ENCODE measurements at places on chromosomes 6 and 20. TPM values are rescaled to one million over a fixed set of nuclear protein-coding genes. Genes with fewer than 3 reads are reported as not detected.
A peak's percentile ranks its signal among the peaks of the same experiment; 100 is the strongest.

The PLA2G7 gene
- 2.1 TPM for total RNA-seq

The COL9A1 gene
- total RNA-seq, result not detected

The CLDN20 gene
- not detected for total RNA-seq

DNA sequence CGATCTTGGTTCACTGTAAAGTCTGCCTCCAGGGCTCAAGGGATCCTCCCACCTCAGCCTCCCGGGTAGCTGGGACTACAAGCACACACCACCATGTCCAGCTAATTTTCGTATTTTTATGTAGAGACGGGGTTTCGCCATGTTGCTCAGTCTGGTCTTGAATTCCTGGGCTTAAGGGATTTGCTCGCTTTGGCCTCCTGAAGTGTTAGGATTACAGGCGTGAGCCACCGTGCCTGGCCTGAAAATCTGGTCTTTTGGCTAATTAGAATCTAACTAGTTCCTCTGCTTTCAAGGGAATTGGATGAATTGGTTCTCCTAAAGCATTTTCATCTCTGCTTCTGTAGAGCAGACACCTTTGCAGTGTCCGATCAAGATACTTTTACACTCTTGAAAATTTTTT is 51.3 kb downstream of the NCOA3 start:
- H3K27ac ChIP-seq, result no peak overlapping the region
- peaks cover 12% of the 10 kb centered on the region for H3K36me3 ChIP-seq
- DNase-seq, result no peak
- no peaks in the 10 kb centered on the region for H3K27me3 ChIP-seq
- H3K4me3 ChIP-seq, result no peak overlapping the region

DNA sequence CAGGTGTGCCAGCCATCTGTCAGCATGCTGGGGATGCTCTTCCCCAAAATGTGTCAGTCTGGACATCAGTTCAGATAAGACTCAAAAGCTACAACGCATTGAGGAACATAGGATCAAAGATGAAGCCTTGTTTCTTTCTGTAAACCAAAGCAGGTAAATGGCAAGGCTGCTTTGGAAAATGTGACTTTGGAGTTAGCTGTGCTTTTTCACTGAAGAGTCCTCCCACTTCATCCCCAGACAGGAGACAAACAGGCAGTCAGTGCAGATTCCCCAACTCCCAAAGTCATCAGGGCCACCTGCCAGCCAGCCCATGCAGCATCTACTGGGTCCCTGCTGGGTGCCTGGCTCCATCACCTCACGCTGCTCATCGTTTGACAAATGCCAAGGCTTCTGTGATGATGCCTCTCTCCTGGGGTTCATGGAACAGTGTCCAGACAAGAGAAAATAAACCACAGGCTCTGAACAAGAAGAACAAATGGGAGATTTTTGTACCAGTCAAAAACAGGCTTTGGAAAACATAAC is 205.0 kb upstream of the BTBD3 start:
- no peaks in the 10 kb centered on the region for H3K27me3 ChIP-seq
- no peak overlapping the region for H3K27ac ChIP-seq
- H3K4me1 ChIP-seq, result no peaks in the 10 kb centered on the region
- H3K36me3 ChIP-seq, result no peaks in the 10 kb centered on the region
- DNase-seq, result no peak

- peaks cover 6% of the 10 kb centered on the region for H3K4me1 ChIP-seq
- H3K27me3 ChIP-seq, result peaks cover 84% of the 10 kb centered on the region
- H3K4me3 ChIP-seq, result no peak overlapping the region
- peaks cover 7% of the 10 kb centered on the region for H3K36me3 ChIP-seq
- H3K27ac ChIP-seq, result no peak overlapping the region
Observed at GRCh38 chr6:41377071-41377470, 41.7 kb downstream of the NCR2 start.

- H3K27me3 ChIP-seq, result no peaks in the 10 kb centered on the region
- peak overlapping the region; percentile 95 for H3K27ac ChIP-seq
- no peak for DNase-seq
- peaks cover 49% of the 10 kb centered on the region for H3K36me3 ChIP-seq
- peak overlapping the region; percentile 83 for H3K4me3 ChIP-seq
Observed at GRCh38 chr6:163419413-163420288, 5.1 kb downstream of the QKI start.

DNA sequence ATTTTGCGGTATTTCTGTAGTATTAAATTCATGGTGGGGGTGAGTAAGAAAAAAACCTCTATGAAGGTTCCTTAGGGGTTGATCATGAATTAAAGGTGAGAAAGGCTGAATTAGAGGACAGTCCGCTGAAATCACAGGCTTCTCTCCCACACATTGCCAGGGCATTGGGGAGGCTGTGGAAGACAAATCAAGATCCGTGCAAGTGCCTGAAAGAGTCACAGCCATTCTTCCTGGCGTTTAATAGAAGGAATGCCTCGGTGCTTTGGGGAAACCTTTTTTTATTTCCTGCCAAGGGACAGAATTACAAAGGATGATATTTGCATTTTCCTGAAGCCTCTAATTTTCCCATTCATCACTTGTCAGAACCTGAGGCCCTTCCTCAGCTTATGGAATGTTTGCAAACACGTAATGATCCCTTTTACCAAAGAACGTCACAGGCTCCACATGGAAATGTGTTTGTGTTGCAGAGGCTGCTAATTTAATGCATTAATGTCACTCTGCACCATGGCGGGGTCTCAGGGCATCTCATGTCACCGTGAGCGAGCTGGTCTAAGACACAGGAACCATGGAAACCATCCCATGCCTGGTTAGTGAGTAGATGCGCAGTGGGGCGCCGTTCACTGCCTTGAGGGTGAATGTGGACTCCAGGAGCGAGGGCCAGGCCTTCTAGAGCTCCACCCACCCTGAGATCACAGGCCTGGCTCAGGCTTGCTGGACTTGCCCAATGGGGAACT is 185.9 kb upstream of the SULF2 start:
- peaks cover 58% of the 10 kb centered on the region for H3K4me1 ChIP-seq
- H3K27me3 ChIP-seq, result no peaks in the 10 kb centered on the region
- H3K27ac ChIP-seq, result peak overlapping the region; percentile 99

DNA sequence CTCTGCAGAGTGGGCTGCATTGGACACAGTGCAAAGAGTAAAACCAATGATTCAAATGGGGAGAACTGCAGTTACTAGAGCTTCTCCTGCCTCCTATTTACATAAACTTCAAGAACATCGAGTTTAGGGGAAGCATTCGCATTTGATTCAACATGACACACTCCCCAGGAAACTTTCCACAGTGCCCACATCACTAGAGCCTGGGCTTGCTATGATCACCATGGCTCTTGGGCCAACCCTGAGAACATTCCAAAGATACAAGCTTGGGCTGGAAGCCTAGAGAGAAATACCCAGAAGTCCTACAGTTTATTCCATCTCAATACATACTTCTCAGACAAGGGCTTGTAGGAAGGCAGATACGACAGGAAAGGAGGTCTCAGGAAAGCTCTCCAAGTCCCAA is 337.9 kb downstream of the CD83 start:
- no peak for DNase-seq
- no peaks in the 10 kb centered on the region for H3K4me1 ChIP-seq
- H3K36me3 ChIP-seq, result no peaks in the 10 kb centered on the region
- H3K27ac ChIP-seq, result no peak overlapping the region
- no peaks in the 10 kb centered on the region for H3K27me3 ChIP-seq
- no peak overlapping the region for H3K4me3 ChIP-seq

DNA sequence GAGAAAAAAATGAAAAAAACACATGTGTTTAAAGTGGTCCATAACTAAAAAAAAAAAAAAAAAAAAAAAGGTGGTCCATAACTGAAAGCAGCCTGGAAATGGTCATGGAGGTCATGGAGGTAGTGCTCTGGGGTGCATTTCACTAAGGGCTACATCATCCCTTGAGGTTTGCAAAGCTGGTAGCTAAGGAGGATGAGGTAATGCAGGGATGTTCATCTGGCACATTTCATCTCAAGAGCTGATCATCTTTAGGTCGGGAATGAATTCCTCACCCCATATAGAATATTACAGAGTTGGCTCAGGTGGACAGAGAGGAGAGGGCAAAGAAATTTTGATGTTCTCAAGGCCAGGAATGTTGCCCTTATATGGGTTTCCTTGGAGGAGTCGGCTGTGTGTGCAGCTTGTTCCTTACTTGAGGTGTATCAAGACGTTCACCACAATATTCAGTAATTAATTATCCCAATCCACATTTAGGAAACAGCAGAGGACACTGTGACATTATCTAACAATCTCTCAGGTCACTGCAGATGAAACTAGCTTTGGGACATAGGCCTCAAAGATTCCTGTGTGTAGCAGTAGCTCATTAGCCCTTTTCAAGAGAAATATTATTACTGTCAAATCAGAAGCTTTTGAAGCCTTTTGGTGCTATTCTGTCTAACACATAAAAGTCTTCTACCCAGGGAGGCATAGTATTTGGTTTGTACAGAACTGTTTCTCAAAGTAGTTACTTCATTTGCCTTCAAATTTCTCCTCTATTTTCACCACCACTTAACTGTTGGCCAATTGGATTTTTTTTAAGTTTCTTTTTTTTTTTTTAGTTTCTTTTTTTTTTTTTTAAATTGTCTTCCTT is 46.8 kb downstream of the CYP24A1 start:
- H3K27me3 ChIP-seq, result no peaks in the 10 kb centered on the region
- peaks cover 54% of the 10 kb centered on the region for H3K4me1 ChIP-seq
- no peak for DNase-seq

DNA sequence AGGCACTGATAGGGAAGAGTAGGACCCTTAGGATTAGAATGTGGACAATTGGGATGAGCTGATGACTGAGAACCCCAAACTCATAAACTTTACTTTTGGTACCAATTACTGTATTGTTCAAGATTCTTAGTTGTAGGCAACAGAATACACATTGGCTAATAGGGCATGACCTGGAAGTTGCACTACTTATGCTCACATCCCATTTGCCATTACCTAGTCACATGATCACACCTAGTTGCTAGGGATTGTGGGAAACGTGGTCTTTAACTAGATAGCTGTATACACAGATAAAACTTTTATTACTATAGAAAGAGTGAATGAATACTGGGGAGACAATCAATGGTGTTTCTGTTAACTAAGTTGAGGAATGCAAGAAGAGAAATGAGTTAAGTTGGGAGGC is 113.4 kb upstream of the AKIRIN2 start:
- H3K27me3 ChIP-seq, result peaks cover 16% of the 10 kb centered on the region
- H3K36me3 ChIP-seq, result no peaks in the 10 kb centered on the region
- no peak overlapping the region for H3K4me3 ChIP-seq
- H3K4me1 ChIP-seq, result no peaks in the 10 kb centered on the region
- no peak overlapping the region for H3K27ac ChIP-seq

GRCh38 chr6:49540614-49541013 is 9.9 kb upstream of the C6orf141 start:
- H3K4me3 ChIP-seq, result no peak overlapping the region
- no peak overlapping the region for H3K27ac ChIP-seq
- no peaks in the 10 kb centered on the region for H3K36me3 ChIP-seq
- H3K4me1 ChIP-seq, result peaks cover 31% of the 10 kb centered on the region
- no peaks in the 10 kb centered on the region for H3K27me3 ChIP-seq

Measured in Calu3 (cell line).